ENCODE measurements at places on chromosomes 5 and 9.

- no peak for DNase-seq
Observed at GRCh38 chr5:159883522-159883950, 32.7 kb upstream of the ADRA1B start.

DNA sequence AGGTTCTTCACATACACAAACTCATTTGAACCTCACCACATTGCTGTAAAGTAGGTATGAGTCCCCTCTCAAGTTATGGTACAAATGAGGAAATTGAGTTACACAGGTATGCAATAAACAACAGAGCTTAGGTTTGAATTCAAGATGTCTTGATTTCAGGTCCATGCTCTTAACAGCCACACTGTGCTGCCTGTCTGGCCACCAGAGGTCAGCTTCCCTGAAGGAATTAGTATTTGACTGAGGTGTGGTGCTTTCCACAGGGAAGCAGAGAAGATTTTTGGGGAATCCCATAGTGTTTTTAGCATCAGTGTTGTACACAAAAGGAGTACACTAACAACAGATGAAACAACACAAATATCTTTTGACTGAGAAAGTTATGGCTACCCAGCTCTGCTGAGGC lies 94.4 kb upstream of the ITGA1 start:
- no peak for DNase-seq

GRCh38 chr5:172898218-172898842 lies 60.9 kb upstream of the RPL26L1 start:
- no peak for DNase-seq

DNA sequence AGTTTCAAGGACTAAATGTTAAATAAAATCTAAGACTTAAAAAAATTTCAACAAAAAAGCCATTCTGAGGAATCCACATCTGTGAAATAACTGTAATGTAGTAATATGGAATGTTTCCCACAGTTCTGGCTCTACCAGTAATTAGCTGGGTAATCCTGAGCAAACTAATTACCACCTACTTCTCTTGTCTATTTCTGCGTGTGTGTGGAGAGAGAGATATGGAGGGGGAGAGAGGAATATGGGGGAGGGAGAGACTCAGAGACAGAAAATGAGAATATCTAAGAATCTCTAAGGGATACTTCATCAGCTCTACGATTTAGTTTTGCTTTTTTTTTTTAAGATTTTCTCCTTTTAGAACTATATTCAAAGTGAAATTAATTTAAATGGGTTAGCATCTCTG lies 28.0 kb downstream of the TBCA start:
- no peak for DNase-seq

Data from substantia nigra (tissue), 51 donors.